ENCODE measurements at places on chromosomes 16 and 17.
A peak's percentile ranks its signal among the peaks of the same experiment; 100 is the strongest.

DNA sequence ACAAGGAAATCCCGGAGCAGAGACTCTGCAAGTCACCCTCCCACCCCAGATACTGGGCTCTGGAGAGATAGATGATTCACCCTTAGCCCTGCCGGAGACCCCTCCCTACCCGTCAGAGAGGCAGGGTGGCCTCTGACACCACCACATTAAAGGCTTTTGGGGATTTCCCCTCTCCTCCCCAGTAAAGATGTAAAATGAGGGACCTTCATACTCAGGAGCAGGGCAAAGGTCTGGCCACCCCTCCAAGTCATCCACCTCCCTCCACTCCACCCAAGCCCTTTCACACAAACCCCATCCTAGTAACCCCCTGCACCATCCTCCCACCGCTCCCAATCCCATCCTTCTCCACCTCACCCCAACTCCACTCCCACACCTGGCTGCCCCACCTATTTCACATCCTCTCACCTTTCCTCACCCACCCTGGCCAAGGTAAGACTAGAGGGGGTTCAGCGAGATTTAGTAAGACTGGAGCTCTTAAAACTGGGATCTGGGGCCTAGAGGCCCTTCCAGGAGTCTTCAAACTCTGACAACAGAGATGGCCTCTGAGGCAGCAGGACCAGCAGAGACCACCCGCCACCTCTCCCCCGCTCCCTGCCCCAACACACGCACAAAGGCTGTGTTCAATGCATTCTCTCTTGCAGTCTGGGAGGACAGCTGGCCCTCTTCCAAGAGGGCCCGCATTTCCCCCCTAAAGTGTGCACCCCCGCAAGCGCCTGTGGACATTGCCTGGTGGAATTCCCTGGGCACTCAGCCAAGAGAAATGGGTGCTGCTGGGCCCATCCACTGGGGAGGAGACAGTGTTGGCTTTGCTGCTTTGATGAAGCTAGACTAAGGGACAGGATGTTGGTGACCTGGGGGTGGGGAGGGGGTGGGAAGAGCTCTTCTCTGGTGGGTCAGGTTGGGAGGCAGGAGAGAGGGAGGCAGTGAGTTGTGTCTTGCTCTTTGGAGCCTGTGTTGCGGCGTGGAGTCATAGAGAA lies 1.1 kb downstream of the ABAT start:
- no peak for DNase-seq

DNA sequence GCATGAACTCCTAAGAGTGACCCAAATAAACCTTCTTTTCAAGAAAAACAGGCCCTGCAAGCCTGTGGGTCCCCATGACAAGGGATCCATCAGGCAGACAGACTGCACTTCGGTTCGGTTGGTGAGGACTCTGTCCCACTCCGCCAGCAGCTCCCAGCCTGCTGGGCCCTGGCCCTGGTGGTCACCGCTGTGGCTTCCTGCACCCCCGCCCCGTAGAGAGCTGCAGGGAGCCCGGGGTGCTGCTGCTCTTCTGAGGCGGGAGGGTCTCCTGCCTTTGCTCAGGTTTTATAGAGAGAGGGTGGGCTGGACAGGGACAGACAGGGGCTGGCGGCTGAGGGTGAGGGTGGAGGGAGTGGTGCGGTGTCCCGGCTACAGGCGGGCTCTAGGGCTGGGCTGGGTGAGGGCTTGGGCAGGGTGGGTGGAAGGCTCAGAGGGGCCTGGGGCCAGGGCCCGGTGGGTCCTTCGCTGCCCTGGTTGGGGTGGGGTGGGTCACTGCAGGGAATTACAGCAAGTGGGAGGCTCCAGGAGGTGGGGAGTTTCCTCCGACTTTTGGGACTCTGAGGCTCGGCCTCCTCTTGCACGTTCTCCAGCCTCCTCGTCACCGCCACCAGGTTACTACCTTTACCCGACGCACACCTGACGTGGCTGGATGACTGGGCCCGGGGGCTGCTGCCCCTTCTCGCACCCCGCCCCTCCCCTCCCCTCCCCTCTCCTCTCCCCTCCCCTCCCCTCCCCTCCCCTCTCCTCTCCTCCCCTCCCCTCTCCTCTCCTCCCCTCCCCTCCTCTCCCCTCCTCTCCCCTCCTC lies 90.2 kb upstream of the CBX4 start:
- DNase-seq = no peak

DNA sequence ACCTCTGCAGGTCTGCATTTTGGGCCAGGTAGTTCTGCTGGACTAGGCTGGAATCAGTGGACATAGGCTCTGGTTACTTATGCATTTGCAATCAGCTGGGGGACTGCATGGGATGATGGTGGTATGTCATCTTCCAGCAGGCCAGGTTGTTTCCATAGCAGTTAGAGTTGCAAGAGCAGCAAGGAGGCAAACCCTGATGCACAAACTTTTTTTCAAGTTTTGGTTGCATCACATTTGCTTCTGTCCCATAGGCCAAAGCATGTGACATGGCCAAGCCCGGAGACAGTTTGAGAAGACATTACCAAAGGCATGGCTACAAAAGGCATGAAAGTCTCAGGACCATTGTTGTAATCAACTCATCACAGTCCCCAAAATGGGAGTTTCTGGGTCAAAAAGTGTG lies 58.2 kb downstream of the PRKCB start:
- DNase-seq = no peak

DNA sequence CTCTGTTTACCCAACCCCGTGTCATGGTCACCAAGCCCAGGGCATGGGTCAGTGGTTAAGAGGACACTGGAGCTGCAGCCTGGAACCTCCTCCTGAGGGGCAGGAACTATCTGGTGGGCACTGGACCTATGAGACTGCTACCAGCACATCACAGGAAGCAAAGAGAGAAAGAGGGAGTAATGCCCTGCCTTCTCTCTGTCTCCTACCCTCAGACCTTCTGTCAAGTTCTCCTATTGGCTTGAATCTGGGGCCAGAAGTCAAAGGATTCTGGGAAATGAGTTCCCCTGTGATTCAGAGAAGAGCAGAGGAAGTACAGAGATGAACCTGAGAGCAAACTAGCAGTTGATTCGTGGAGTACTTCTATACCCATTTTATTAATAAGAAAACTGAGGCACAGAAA lies 123.0 kb upstream of the GNAO1 start:
- no peak for DNase-seq

DNA sequence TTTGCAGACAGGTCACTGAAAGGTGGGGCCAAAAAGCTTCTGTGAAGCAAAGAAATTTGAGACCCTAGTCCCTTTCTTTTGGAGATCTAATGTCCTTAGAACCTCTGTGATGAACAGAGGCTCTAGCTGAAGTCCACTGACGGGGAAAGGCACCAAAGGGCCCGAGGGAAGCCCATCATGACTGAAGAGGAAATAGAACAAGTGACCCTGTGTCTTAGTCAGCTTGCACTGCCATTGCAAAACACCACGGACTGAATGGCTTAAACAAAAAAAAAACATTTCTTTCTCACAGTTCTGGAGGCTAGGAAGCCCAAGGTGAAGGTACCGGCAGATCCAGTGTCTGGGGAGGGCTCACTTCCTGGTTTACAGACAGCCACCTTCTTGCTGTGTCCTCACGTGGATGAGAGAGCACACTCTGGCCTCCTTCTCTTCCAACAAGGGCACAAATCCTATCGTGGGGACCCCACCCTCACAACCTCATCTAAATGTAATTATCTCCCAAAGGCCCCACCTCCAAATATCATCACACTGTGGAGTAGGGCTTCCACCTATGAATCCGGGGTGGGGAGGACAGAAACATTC lies 24.3 kb upstream of the ASGR2 start:
- DNase-seq = no peak

- peak; percentile 68 for DNase-seq
These were observed 450.3 kb upstream of the CDH11 start for GRCh38 chr16:65572156-65572555.

DNA sequence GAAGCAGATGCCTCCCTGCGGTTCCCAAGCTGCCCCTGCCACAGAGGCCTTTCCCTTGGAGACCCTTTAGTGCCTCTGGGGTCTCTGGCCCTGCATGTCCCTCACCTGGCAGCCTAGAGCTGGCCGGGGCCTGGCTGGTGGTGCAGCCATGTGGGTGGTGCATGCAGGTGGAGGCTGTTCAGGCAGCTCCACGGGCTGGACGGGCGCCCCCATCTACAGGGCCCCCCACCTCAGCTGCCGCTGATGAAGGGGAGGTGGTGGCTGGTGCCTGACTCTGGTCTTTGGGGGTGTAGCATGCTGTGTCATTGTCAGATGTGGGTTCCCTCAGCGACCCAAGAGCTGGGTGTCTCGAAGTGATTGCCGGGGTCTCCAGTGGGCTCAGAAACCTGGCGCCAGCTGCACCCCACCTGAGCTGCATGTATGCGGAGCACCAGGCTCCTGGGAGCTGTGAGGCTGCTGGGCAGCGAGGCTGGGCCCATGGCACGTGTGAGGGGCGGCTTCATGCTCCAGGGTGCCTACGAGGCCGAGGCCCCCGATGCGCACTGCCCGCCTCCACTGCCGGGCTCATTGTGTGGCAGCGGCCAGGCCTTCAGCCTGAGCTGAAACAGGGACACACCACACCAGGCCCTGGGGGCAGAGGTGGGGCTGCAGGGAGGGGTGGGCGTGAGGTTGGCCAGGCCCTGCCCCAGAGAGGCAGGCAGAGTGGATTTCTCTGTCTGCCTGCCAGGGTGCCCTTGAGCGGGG lies 57.0 kb downstream of the BAIAP2 start:
- DNase-seq = no peak

GRCh38 chr17:62907961-62908360 lies 58.1 kb upstream of the TANC2 start:
- no peak for DNase-seq

DNA sequence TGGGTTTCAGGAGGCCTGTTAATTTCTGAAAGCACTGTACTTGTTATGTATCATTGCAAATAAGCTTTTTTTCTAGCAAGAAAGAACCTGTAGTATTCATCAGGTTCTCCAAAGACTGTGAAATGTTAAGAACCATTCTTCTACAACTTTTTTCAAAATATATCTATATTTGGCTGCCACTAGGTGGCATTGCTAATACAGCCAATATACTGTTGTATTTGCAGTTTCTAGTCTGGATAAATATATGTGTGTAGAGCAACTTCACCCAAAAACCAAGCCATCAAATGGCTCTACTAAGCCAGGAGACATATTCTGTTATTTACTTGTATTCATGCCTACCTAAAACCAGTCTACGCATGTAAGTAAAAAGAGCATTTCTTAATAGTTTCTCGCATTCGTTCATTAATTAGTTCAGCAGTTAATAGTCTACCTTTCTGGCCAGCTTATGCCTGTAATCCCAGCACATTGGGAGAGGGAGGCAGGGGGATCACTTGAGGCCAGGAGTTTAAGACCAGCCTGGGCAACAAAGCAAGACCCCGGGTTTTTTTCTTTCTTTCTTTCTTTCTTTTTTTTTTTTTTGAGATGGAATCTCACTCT lies 39.5 kb downstream of the VMP1 start:
- peak; percentile 57 for DNase-seq

GRCh38 chr16:67886387-67886786 lies 1.7 kb downstream of the NRN1L start:
- DNase-seq = no peak

- DNase-seq = no peak
These were observed 20.5 kb downstream of the SRCIN1 start for GRCh38 chr17:38585056-38585917.

DNA sequence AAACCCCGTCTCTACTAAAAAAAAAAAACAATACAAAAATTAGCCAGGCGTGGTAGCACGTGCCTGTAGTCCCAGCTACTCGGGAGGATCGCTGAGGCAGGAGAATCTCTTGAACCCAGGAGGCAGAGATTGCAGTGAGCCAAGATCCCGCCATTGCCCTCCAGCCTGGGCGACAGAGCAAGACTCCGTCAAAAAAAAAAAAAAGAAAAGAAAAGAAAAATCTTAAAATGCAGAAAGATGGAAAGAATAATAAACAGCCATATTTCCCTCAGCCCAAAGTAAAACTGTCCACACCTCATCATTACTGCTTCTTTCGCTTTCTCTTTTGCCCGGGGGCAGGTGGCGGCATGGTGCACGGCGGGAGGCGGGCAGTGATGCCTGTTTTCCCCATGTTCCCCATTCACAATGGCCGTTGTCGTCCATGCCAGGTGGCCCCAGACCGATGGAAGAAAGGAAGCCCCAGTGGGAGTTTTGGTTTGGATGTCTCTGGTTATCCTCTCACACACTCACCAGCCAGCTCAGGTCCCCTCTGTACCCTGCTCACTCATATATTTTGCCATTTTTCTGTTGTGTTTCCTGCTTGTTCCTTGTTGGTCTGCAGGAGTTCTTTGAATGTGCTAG lies 37.0 kb upstream of the PEMT start:
- DNase-seq = no peak

Measured in fibroblast of gingiva (primary cell).